ENCODE measurements at places on chromosomes 7 and 10.

DNA sequence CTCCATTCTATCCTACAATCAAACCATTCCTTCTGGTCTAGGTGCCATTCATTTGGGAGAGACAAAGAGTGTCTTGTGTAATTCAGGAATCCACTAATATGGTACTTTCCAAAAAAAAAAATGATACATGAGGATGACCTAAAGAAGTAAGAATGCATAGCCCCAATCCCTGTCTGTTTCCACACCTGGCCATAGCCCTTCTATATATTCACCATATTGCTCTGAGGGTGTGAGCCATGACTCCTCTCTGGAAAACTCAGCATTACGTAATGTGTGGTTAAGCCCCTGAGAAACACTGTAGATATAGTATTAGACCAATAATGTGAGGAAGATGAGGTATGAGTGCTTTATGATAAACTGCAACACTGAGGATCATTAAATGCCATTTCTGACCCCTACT is 592.7 kb downstream of the INHBA start:
- DNase-seq, result no peak

DNA sequence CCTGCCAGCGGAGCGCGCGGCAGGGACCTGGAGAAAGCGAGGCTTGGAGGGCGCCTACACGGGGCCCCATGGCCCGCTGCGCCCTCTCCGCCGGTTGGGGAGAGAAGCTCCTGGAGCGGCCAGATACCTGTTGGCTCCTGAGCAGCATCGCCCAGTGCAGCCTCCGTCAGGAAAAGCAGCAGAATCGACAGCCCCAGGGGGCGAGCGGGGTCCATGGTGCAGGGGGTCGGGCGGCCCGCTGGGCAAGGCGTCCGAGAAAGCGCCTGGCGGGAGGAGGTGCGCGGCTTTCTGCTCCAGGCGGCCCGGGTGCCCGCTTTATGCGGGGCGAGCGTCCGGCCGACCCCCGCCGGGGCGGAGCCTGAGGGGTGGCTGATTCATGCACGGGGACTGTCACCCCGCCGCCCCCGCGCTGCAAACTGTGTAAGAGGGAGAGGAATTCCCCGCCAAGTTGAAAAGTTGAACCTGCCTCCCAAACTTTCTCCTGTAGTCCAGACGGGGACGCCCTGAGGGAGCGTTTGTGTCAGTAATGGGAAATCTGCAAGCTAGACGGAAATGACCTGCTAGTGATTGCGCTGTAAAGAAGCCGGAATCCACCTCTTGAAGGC is at the start of gene TFPI2:
TFPI2 (minus strand) TSS at position 290 of the 605 bp plus-strand sequence; CDS start at position 215, 75 bp downstream.
- DNase-seq, result no peak

DNA sequence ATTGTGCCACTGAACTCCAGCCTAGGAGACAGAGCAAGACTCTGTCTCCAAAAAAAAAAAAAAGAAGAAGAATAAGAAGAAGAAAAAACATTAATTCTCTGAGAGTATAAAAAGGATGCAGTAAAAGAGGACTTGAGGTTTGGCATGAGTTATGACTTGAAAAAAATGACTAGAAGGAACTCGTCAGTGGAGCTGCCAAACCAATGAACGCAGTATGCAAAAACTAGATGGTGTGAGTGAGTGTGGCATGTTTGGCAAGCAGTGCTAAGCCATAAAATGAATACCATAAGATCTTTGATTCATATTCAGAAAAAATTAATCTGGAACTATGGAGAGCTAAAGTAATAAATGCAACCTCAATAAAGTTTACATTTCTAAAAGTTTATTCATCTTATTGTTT is 68.6 kb upstream of the MEOX2 start:
- DNase-seq, result no peak

DNA sequence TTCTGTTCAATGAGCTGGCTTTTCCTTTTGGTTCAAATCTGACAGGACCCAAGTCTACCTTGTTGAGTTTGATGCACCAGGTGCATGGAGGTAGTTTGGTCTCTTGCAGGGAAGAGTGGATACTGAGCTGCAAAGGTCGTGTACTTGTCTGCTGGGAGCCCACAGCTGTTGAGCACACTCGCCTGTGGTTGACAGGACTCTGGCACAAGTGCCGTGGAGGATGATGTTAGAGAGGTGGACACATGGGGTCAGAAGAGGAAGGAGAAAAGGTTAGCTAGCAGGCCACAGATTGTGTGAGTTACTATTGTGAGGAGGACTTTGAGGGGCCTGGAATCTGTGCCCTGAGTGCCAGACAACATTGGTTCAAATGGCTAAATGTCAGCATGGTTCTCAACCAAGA is 197.3 kb downstream of the CREB5 start:
- no peak for DNase-seq

GRCh38 chr7:153088601-153089000 is 329.0 kb downstream of the ACTR3B start:
- no peak for DNase-seq

DNA sequence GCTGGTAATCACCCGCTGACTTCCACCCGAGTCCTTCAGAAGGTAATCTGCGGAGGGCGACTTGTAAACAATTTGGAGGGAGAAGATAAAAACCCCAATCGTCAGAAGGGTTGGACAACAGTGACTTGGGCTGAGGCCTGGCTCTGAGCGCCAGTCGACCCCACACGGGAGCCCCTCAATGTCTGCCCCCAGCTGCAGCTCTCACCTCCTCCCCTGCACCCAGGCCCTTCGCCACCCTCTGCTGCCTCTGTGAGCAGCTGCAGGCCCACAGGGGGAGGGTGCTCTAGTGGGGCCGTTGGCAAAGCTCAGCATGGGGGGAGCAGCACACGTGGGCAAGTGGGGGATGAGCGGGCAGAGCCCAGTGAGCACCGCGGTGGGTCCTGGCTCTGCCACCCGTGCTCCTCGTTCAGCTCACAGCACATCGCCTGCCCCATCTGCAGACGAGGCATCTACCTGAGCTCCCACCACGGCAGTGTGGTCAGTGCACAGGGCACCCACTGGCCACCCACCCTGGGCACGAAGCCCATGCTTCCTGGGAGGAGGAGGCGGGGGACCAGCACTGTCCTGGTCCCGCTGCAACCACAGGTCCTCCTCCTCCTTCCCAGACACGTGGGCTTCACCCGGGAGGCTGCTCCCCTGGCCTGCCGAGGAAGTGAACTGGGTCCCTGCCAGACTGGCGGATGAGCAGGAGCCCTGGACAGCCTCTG is 280.5 kb downstream of the ELFN1 start:
- DNase-seq, result no peak

- no peak for DNase-seq
Measured at GRCh38 chr10:7424315-7424714, 13.5 kb upstream of the SFMBT2 start.

GRCh38 chr7:106715730-106716129 is 54.8 kb upstream of the CCDC71L start:
- DNase-seq, result no peak
